ENCODE measurements at places on chromosomes 3 and 15.

DNA sequence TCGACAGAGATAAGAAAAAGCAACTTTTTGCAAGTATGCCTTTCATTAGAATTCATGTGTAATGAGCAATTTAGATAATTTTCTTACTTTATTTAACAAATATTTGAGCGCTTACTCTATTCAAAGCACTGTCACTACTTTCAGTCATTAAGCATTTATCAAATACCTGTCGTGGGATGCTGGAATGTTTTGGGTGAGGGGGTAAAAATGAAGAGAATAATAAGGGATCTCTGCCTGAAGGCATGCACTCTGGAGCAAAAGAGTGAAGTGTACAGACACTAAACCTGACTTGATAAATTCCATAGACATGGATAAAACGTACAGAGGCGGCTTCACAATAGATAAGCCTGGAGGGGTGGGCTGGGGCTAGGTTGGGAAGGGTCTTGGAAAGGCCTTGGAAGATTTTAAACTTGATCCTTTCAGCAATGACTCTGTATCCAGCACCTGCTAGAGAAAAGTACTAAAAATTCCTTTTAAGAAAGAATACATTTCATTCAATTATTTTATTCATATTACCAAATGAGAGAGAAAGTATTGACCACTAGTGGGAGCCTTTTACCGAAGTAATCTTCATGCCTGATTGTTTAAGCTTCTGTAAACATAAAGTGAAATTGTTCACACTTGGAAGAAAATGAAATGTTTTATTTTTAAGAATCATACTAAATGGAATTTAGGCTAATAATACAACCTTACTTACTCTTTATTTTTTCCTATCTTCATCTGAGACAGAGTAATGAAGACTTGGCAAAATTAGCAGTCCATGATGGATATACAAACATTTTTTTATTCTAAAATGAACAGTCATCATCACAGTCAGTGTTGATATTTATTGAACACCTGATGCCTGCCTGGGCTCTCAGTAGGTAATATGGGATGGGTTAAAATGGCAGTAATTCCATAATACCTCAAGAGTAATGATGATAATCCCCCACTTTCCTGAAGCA is 113.2 kb downstream of the PPP2R3A start:
- DNase-seq: no peak

- no peak for DNase-seq
These were observed 130.0 kb upstream of the SLC2A2 start for GRCh38 chr3:171156401-171157010.

- DNase-seq: no peak
These were observed 858.8 kb upstream of the NR2F2 start for GRCh38 chr15:95471690-95472086.

- DNase-seq: no peak
These were observed 202.8 kb downstream of the CADM2 start for GRCh38 chr3:85161544-85161943.

GRCh38 chr3:123258811-123259420 is 57.2 kb downstream of the SEC22A start:
- no peak for DNase-seq

DNA sequence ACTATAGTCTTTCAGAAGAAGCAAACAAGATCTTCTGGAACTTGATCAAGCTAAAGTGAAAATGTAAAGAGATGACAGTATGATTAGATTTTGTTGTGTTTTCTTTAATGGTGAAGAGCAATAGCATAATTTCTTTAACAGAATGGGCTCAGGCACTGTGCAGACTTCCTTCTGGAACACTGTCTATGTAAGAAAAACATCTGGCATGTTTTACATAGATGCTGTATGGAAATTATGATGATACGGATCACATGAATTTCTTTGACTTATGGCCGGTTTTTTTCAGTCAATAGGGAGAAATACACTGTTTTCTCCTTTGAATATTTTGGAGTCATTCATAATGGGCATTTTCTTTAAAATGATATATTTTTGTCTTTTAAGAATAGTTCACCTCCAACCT is 42.6 kb downstream of the PHLDB2 start:
- DNase-seq: no peak

Data from stimulated activated CD8-positive, alpha-beta memory T cell treated with anti-CD3 and anti-CD28 coated beads, Interleukin-15, amount 100 ng/mL, for 1 hour (primary cell).